Left lung (tissue), 14 donors: ENCODE measurements at places on chromosomes 7 and 10. TPM values are rescaled to one million over a fixed set of nuclear protein-coding genes. Genes with fewer than 3 reads are reported as not detected.

The GIMAP2 gene
- total RNA-seq, result 30.6 TPM

The EXOC4 gene
- 68.0 TPM for total RNA-seq

The TMEM236 gene
- 2.4 TPM for total RNA-seq

The PCBD1 gene
- 112 TPM for total RNA-seq

The ATRNL1 gene
- 1.1 TPM for total RNA-seq

The ITIH5 gene
- 9.7 TPM for total RNA-seq

The AS3MT gene
- total RNA-seq, result 4.7 TPM

DNA sequence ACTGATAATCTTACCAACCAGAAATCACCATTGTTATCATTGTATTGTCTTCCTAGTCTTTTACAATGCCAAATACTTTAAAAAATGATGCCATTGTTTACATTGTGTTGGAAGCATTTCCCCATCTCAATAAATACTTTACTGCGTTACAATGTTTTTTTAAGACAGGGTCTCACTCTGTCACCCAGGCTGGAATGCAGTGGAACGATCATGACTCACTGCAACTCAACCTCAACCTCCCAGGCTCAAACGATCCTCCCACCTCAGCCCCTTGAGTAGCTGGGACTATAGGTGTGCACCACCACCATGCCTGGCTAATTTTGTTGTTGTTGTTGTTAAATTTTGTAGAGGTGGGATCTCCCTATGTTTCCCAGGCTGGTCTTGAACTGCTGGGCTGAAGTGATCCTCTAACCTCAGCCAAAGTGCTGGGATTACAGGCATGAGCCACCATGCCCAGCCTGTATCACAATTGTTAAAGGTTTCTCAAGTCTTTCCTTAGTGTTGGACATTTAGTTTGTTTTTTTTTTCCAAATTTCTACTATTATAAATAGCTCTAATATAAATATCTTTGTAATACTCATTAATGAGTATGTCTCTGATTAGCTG, 13.5 kb downstream of the LRMDA start:
- DNase-seq, result no peak

- DNase-seq, result no peak
These were observed 7.7 kb upstream of the NRBF2 start for GRCh38 chr10:63125459-63125858.

GRCh38 chr7:64619705-64620104, 46.2 kb upstream of the ZNF107 start:
- DNase-seq, result no peak

GRCh38 chr7:36034020-36034419, 119.0 kb upstream of the EEPD1 start:
- DNase-seq, result no peak

DNA sequence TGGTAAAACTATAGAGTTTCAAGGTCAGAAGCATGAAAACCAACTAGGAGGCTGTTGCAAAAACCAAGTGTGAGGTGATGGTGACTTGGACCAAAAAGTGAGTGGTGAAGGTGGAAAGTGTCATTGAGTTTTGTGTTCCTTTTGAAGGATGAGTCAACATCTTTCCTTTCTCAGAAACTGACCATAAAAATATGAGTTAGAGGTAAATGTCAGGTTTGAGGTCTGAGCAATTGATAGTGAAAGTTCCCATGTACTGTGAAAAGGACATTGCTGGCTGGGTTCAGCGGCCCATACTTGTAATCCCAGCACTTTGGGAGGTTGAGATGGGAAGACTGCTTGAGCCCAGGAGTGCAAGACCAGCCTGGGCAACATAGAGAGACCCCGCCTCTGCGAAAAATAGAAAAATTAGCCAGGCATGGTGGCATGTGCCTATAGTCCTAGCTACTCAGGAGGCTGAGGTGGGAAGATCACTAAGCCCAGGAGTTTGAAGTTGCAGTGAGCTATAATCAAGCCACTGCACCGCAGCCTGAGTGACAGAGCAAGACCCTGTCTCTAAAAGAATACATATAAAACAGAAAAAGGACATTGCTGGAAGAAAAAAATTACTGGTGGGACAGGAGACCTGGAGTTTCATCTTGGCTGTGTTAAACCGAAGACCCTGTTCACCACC, 89.3 kb upstream of the ARID5B start:
- no peak for DNase-seq

DNA sequence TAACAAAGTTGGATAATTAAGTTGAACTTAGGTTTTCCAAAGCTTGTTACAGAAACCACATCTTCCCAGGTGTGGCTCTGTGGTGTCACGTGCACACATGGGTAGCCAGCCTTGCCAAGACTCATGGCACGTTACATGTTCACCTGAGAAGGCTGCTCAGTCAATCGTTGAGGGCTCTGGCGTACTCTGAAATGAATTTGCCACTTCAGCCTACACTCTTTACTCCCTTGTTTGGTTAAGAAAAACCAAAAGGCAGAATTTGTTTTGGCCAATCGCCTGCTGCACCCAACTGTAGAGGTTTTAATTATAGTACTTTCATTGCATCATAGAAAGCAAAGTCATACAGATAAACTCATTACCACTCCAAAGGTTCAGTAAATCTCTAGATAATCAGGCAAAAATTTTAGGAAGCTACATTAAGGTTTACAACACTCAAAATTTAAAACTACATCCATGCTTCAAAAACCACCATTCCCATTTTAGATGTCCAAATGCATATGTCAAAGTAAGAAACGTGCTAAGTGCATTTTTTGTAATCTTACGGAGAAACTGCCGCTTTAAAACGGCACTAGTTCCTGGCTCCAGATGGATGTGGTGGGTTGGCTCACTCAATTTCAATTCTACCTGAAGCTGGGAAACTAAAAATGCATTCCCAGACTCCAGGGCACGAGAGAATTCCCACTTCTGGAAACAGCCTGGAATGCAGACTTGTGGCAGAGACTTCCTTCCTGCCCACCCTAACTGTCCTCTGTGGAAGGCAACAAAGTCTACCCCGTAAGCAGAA, 88.4 kb downstream of the DIP2C start:
- DNase-seq, result no peak

DNA sequence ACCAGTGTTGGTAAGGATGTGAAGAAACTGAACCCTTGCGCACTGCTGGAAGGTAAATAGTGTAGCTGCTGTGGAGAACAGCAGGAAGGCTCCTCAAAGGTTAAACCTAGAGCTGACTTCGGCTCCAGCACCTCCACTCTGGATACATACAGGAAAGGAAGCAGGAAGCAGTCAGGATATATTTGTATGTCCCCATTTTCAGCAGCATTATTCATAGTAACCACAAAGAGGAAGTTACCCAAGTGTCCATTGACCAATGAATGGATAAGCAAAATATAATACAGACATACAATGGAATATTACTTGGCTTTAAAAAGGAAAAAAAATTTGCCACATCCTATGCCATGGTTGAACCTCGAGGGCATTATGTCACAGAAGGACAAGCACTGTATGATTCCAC, 15.0 kb downstream of the RET start:
- DNase-seq, result no peak

DNA sequence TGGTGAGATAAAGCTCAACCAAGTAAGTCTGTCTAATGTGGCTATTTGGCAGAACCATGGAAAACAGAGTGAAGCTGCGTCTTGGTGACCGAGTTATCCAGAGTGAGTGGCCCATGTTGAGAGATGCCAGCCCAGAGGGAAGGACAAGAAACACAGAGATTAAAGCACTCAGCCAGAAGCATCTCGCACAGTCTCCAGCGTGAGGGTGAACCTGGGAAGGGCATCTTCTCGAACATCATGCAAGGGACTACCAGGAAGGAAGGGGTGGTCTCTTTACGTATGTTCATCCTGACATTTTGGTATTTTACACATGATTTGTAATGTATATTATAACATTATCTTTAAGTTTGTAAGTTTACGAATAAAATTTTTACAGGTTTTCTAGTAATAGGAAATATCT, 146.4 kb downstream of the TCERG1L start:
- DNase-seq, result no peak

DNA sequence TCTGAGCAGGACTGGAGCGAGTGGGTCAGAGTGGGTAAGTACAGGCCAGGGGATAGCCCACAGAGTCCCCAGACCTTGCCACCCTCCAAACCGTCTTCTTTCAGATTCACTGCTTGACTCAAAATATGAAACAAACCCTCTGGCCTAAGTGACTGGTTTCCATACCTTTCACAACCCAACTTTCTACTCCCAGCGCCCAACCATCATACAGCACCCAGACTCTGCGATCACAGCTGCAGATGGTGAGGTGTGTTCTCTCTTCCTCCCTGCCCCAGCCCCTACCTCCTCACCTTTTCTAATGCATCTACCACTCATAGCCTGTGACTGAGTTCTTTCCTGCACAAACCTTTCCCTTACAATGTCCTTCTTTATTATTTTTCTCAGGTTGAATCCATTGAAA, 92.0 kb upstream of the CELF2 start:
- no peak for DNase-seq

DNA sequence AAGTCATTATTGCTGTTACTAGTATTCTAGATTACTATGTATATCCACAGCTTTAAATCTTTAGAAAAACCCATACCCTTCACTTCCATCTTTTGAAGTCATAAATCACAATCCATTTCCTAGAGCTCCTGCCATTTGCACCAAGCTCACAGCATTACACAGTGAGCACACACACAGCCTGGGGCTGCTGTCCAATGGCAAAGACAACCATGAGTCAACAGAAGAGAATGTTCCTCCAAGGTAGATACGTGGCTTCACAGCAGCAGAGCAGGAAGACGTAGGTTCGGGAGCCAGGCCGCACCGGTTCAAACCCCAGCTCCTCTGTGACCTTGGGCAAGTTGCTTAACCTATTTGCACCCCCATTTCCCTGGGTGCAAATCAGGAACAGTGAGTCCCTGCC, 234.6 kb downstream of the DIP2C start:
- no peak for DNase-seq

DNA sequence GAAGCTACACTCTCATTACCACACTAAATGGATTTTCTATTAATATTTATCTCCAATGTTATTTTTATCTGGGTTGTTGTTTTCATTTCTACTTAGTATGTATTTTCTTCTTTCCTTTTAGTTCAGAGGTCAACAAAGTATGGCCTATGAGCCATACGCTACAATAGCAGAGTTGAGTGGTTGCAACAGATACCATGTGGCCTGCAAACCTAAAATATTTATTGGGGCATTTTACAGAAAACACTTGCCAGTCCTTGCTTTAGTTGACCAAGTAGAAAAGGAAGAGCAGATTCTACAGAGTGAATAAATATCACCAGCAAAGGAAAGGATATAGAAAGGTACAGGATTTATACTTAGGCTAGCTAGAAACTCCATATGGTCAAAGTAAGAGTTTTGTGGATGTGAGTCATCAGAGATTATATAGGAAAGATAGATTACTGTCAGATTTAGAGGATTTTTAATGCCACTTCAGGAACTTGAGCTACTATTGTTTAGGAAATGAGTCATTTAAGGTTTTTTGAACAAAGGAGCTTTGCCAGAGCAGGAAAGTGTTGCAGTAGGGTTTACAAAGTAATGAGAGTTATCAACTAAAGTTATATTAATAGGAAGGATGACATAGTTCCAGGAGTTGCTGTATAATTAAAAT, 323.3 kb upstream of the KAT6B start:
- DNase-seq, result no peak

DNA sequence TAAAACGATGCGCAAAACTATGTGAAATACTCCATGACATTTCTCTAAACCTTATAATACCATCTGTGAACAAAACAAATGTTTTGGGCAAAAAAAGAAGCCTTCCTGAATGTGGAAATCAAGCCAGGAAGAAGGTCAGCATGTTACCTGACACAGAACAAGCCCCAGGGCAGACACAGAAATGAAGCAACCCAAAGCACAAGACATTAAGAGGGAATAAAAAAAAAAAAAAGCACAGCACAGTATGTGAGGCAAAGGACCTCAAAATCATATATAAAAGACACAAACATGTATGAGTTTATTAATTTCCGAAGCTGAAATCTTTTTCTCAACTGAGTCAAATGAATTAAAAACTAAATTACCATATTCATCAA, 161.8 kb downstream of the SKIDA1 start:
- no peak for DNase-seq

DNA sequence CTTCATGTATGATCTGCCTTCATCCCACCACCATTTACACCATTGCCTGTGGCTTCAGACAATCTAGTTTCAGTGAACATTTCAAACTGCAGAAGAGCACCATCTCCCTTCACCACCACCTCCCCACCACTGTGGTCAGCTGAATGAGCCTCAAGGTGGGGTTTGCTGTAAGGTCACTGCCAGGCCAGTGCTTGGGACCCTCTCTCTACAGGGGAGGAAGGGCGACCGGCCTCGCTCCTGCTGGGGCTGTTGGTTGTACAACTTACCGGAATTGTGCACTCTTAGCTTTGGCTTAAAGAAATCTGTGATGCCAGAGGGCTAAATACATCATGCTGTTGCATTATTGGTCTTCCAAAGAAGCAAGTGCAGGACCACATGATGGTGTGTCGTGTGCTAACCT, 26.6 kb downstream of the PFKP start:
- DNase-seq, result no peak

DNA sequence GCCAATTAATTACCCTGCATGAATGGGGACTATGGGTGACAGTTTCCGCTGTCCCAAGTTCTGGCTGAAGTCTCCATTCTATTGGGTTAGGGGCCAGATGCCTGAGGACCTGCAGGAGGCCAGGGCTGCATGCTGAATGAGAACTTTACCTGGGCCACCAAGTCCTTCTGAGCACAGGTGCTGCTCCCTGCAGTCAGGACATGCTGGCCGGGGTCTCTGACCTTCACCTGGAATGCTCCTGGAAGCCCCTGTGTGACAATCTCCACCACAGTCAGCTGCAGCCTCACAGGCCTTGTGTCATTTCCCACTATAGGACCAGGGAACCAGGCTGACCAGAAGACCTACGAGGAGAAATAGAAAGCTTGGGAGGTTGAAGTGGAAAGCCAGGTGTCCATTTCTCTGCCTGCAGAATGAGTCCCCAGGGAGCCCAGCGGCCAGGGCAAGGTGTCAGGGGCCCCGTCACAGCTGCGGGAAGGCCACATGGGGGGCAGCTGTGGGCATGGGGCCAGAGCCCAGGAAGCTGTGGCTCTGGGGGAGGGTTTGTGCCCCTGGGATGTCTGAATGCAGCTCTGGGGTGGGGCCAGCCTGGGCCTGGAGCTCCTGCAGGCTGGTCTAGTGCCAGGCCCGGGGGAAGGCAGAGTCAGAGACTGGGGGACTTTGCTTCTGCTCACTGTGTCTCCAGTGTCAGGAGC, 5.6 kb upstream of the GIMAP8 start:
- DNase-seq, result no peak

DNA sequence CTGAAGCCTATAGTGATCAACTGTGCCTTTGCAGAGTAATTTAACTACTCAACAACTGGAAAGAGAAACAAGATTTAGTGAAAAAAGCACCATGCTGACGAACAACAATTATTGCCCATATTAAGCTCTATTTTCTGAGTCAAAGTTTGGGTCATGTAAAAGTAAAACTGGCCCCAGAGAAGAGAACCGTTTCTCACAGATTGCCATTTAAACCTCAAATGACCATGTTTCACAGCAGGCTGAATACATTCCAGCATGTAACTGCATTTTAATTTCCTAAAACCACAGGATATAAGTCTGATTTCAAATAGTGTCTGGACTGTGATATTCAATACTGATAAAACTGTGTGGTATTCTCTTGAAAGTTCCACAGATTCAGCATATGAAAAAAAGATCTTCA, 140.7 kb downstream of the ATE1 start:
- no peak for DNase-seq
